Fibroblast of mammary gland (primary cell): ENCODE measurements at places on chromosomes 4 and X.

GRCh38 chrX:53312946-53313727, 31.8 kb upstream of the IQSEC2 start:
- peak; percentile 68 for DNase-seq

- no peak for DNase-seq
Observed at GRCh38 chr4:13535708-13536361, 8.5 kb downstream of the NKX3-2 start.

DNA sequence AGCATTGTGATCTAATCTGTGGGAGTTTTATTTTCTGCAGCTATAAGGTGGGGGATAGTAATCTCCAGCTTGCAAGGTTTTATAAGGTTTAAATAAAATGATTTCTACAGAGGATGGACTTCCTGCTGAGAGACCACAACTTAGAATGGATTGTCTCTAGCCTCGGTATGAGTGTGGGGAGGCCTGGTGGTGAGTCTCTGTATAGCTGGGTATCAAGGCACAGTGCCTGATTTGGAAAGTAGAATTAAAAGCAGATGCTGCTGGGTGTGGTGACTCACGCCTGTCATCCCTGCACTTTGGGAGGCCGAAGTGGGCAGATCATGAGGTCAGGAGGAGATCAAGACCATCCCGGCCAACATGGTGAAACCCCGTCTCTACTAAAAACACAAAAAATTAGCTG, 162.0 kb upstream of the GATB start:
- peak; percentile 75 for DNase-seq

DNA sequence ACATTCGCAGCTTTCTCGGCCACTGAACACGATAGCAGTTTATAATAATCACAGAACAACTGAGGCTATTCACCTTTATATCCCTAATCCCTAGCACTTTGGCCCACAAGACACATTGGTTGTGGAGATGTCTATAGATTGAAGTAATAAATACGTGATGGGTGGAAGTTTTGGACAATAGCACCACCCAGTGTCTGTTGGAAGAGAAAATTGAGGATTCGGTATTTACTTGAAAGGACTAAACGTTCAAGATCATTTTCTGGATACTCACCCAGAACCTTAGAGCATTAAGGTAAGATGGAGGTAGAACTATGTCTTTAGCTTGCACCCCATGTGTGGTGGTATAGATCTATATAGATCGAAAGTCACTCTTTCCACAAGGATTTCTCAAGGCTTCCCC, 787 bp upstream of the TMSB15A start:
- DNase-seq, result peak; percentile 37

GRCh38 chrX:39756086-39756883, 341.5 kb downstream of the BCOR start:
- no peak for DNase-seq

GRCh38 chrX:124534536-124534935, 188.2 kb downstream of the SH2D1A start:
- DNase-seq, result no peak

- DNase-seq, result no peak
Observed at GRCh38 chr4:85600501-85600900, 125.6 kb downstream of the ARHGAP24 start.

DNA sequence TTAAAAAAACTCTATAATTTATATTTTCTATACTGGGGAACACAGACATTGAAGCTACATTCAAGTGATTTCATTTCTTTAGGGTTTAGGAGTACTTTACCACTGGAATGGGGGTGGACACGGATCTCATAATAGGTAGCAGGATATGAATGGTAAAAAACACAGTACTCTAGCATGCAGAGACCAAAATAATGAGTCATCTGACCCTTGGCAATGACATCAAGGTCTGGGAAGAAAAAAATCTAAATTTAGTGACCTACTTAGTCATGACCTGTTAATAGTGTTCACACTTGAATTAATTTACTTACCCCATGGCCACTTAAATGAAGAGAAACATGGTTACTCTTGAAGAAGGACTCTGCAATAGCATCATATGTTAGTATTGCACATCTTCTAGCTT, 187.9 kb downstream of the EPHA5 start:
- peak; percentile 30 for DNase-seq

- no peak for DNase-seq
Observed at GRCh38 chrX:109345856-109346255, 136.0 kb downstream of the GUCY2F start.

GRCh38 chr4:133314991-133315390, 165.9 kb downstream of the PCDH10 start:
- DNase-seq, result no peak

DNA sequence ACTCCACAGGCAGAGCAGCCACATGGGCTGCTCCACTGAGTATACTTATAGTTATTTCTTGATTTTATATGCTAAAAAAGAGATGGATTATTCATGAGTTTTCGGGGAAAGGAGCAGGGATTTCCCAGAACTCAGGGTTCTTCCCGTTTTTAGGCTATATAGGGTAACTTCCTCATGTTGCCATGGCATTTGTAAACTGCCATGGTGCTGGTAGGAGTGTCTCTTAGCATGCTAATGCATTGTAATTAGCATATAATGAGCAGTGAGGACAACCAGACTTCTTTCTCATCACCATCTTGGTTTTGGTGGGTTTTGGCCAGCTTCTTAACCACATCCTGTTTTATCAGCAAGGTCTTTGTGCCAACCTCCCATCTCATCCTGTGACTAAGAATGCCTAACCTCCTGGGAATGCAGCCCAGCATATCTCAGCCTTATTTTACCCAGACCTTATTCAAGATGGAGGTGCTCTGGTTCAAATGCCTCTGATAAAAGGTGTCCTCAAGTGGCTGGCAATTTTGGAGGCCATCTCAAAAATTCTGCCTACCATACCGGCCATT, 213.0 kb upstream of the VEGFC start:
- DNase-seq, result peak; percentile 92

- DNase-seq, result peak; percentile 29
Observed at GRCh38 chr4:93776386-93777080, 52.0 kb upstream of the ATOH1 start.

GRCh38 chrX:47129899-47130358, 14.6 kb downstream of the NDUFB11 start:
- DNase-seq, result peak; percentile 16

GRCh38 chr4:101158134-101158482, 189.2 kb downstream of the PPP3CA start:
- peak; percentile 64 for DNase-seq

DNA sequence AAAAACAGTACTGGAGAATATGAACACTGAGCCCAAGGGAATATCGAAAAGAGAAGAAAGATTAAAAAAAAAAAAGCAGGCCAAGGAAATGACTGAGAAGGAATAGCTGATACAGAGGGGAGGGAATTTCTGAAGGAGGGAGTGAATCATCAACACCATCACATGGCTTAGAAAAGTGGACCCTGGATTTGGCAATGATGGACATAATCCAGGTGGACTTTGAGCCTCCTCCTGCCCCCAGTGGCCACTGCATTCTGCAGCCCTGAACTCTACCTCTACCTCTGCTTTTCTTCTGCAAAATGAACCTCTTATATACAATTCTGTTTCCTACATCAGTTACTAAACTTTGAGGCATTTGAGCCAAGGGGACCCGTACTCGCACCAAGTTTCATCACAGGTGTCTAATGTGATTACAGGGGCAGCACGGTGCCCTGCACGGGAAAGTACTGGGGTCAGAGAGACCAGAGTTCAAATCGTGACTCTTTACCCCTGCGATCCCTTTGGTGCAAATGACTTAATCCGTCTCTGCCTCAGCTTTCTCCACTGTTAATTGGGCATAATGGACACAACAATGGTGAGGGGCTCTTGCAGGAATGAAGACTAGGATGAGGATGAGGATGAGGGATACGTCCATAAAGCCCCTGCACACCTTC, 1.1 kb downstream of the OCIAD2 start:
- peak; percentile 73 for DNase-seq

- no peak for DNase-seq
Observed at GRCh38 chr4:187124331-187124730, 400.7 kb upstream of the FAT1 start.

DNA sequence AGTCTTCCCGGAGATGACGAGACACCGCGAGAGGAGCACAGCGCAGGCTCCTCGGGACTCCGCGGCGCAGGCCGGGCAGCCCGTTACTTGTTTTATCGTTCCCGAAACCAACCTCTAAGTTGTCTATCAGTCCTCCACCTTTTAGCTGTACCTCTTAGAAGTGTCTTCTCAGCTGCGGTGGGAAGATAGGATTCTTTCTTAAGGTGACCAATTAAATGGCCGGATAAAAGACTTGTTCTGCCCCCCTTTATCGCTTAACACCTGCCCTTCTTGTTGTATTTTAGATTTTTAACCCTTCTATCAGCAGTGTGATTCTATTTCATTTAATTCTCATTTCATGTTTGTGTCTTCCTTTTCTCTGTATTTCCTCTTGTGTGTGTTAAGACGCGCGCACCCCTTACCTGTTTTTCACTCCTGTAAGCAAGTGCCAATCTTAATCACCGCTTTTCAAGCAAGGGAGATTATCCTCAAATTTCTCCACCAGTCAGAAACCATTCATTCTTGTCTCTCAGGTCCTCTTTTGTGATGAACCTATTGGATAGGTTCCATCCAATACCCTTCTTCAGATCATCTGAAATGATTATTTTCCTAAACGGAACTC, at the start of gene SLC9B2:
TSS of gene SLC9B2 (minus strand) at position 15 of the 601 bp plus-strand sequence. CDS start 9,211 bp downstream, outside the sequence.
- DNase-seq, result peak; percentile 8

DNA sequence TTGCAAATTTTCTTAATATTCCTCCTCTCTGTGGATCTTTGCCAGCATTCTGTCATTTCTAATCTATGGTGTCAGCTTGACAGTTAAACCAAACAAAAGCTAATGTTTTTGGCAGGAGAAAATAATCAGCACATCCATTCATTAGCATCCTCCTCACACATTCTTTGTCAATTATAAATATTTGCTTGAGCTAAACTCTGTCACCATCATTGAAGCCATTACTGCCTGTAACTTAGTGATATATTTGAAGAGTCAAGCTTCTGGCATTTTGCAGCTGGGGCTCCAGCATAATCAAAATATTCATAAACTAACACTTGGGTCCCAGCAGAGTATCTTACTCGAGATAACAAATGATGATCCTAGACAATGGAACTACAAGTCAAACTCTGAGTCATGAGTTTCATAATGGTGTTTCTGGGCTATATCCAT, 126.1 kb downstream of the EIF4E start:
- no peak for DNase-seq

- no peak for DNase-seq
Observed at GRCh38 chr4:81684352-81684751, 212.6 kb upstream of the RASGEF1B start.

DNA sequence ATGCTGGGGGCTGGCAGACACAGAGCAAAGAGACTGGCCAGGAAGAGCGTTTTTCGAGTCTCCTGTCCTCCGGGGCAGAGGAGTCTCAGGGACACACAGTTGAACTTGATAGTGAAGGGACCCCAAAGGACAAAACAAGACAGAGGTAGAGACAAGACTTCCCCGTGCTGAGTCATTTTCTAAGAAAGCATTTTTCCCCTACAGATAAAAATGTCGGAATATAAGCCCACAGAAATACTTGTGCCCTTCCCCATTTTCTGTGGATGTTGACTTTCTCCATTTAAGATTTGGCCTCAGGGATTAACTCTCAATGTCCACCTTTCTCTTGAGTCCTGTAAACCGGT, 523 bp upstream of the BTK start:
- no peak for DNase-seq

DNA sequence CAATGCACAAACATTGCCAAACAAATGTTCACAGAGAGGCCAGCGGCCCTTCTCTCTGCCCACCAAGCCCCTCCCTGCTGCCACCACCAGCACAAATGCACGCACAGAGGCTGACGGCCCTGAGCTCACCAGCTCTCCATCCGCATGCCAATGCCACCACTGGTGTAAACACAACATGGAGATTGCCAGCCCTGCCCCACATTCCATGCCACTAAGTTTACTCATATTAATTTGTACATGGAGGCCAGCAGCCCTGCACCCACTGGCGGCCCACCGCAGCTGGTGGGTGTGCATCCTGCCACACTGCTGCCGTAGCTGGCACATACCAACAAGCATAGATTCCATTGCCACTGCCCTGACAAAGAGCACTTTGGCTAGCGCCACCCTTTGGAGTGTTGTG, 124.0 kb downstream of the CYLC1 start:
- no peak for DNase-seq

- DNase-seq, result no peak
Observed at GRCh38 chr4:182101618-182102017, 141.6 kb upstream of the TENM3 start.

- peak; percentile 48 for DNase-seq
Observed at GRCh38 chr4:26762650-26763049, 98.0 kb upstream of the STIM2 start.

GRCh38 chr4:153832720-153833287, 43.9 kb upstream of the SFRP2 start:
- DNase-seq, result no peak

- no peak for DNase-seq
Observed at GRCh38 chr4:75030649-75031235, 97.8 kb downstream of the PARM1 start.
